ENCODE measurements at places on chromosomes 7 and 10.
A peak's percentile ranks its signal among the peaks of the same experiment; 100 is the strongest.

DNA sequence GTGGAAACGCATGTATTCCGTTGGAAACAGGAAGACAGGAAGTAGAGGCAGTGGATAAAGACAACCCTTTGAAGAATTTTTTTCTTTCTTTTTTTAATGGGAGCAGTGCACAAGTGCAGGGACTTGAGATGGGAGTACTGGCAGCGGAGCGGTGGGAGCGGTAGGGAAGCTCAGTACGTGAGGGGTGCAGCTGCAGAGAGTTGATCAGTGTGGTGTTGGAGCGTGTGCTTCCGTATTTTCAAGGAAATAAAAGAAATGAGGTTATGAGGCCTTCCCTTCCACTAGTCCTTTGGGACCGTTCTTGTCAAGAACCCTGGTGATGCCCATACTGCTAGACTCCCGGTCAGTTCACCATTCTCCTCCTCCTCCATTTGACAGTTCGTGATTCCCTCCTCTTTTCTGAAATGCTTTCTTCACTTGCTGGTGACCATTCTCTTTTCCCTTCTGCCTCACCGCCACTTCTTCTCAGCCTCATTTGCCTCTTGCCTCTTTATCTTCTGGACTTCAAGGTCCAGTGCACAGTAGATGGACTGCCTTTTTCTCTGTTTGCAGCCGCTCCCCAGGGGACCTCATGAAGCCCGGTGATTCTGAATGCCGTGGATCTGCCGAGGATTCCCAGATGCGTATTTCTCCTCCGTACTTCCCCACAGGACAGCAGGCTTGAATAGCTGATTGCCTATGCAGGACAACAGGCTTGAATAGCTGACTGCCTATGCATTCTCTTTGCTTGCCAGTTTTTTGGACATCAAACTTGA lies 39.1 kb upstream of the TMEM236 start:
- DNase-seq, result no peak

GRCh38 chr7:47836503-47837202 lies 111.6 kb downstream of the PKD1L1 start:
- DNase-seq, result no peak

- no peak for DNase-seq
These were observed 85.5 kb downstream of the FAS start for GRCh38 chr10:89076120-89076519.

DNA sequence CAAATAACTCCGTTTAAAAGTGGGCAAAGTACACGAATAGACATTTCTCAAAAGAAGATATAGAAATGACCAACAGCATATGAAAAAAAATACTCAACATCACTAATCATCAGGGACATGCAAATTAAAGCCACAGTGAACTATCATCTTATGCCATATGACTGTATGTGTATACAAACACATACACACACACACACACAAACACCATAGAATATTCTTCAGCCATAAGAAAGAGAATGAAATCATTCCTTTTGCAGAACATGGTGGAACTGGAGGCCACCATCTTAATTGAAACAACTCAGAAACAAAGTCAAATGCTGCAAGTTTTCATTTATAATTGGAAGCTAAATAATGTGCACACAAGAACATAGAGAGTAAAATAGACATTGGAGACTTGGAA lies 1019.4 kb downstream of the KCNMA1 start:
- DNase-seq, result no peak

DNA sequence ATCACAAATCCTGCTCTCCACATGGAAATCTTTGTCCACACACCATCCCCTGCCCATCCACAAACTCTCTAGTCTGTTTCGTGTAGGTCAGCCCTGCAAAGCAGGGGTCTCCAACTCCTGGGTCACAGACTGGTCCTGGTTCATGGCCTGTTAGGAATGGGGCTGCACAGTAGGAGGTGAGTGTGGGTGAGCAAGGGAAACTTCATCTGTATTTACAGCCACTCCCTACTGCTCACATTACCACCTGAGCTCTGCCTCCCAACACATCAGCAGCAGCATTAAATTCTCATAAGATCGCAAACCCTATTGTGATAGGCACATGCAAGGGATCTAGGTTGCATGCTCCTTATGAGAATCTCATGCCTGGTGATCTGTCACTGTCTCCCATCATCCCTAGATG lies 242.1 kb downstream of the FGFR2 start:
- no peak for DNase-seq

DNA sequence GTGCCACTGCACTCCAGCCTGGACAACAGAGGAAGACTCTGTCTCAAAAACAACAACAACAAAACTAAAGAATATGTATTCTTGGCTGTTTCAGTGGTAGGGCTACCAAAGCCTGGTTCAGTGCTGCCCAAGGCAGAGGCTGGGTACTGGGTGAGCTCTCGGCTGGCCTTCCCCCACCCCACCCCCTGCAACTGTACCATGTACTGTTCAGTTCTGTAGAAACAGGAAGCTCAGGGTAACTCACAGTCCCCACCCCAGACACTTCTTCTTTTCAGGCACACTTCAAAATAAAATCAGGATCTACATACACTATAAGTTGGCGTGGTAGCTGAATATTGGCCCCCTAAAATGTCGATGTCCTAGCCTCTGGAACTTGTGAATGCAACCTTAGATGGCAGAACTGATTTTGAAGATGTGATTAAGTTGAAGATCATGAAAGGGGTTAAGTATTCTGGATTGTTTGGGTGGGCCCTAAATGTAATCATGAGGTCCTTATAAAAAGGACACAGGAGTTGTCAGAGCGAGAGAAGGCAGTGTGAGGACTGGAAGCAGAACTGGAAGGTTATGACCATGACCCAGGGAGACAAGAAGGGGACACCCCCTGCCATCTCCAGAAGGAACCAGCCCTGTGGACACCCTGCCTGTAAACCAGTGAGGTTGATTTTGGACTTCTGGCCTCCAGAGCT lies 31.2 kb downstream of the TBXAS1 start:
- peak; percentile 13 for DNase-seq

- no peak for DNase-seq
These were observed 64.0 kb upstream of the DNAJB12 start for GRCh38 chr10:72418679-72419078.

DNA sequence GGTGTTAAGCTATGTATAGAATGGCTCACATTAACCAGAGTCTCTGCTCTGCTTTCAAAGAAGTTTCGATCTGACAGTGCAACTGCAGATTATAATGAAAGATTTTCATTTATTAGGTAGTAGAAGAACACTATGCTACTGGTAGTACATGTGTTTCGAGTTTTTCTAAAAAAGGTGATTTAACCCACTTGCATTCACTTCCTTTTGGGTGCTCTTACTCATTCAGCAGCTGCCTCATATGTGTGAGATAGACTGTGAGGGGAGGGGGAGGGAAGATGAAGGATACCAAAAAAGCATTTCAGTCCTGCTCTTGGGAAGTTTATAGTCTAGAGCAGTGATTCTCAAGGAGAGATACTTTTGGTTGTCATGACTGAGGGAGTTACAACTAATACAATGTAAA lies 20.4 kb downstream of the PLEKHA8 start:
- DNase-seq, result no peak

DNA sequence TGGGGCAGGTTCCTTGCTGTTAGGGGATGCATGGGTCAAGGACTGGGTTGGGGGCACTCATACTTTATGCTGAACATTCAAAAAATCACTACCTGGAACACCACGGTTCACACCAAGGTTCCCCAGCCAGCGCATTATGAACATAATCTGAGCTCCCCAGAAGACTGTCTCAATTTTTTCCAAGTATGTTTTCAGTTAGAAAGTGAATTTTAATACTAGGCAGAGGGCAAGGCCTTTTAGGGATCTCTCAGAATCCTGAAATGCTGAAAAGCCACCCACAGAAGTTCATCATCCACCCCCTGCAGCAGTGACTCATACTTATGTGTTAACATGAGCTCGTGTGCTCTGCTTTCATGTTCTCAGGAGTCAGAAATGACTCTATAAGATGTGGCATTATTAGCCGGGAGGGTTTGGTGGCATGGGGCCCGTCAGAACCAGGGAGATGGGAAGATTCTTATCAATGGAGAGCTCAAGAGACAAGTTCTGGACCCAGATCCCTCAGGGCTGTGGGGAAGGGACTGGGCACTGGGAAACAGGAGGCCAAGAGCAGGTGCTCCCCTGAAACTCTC lies 185.2 kb upstream of the ITGB1 start:
- no peak for DNase-seq

GRCh38 chr7:41045556-41046123 lies 657.2 kb downstream of the INHBA start:
- no peak for DNase-seq

DNA sequence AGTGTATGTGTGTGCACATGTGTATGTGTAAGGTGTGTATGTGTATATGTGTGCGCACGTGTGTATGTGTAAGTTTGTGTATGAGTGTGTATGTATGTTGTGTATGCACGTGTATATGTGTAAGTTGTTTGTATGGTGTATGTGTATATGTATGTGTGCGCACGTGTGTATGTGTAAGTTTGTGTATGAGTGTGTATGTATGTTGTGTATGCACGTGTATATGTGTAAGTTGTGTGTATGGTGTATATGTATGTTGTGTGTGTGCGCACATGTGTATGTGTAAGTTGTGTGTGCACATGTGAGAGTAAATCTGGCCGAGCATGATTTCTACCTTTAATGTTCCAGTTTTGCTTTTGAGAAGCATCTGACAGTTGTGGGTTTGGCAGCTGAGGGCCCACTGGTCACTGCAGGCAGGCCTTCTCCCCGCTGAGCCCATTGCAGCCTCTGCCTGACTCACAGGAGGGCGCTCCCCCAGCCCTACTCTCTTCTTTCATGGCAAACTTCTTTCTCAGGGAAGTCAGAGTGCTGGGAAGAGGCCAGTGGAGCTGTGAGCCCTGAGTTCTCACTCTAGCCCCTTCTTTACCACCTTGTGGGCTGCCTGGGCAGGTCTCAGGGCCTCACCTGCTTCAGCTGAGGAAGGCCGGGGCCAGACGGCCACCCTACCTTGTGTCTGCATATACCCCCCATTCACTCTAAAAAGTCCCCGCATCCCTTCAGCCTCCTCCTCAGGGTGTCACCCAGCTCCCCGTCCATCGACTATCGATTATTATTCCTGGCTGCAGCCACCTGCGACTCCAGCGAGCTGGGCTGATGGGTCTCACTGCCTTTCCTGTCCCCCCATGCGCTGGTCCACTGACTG lies 11.2 kb downstream of the WDR86 start:
- no peak for DNase-seq

GRCh38 chr10:29740981-29741545 lies 106.3 kb upstream of the SVIL start:
- DNase-seq, result no peak

- no peak for DNase-seq
These were observed 52.3 kb upstream of the EN2 start for GRCh38 chr7:155405399-155406318.

DNA sequence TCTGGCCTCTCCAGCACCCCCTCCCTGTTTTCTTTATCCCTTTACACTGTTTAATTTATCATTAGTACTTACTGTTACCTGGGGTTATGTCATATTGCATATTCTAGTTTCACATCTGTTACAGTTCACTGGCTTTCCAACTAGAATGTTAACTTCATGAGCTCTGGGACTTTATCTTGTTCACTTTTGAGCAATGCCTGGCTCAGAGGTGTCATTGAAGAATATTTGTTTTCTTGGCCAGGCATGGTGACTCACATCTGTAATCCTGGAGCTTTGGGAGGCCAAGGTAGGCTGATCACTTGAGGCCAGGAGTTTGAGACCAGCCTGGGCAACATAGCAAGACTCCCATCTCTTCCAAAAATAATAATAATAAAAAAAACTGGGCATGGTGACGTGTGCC lies 40.7 kb downstream of the LRGUK start:
- DNase-seq, result no peak

- no peak for DNase-seq
These were observed 139.4 kb upstream of the AGR3 start for GRCh38 chr7:17021205-17021604.

GRCh38 chr10:68562661-68563570 lies 2.8 kb downstream of the TET1 start:
- DNase-seq, result no peak

GRCh38 chr7:42219447-42219846 lies 17.6 kb downstream of the GLI3 start:
- no peak for DNase-seq

DNA sequence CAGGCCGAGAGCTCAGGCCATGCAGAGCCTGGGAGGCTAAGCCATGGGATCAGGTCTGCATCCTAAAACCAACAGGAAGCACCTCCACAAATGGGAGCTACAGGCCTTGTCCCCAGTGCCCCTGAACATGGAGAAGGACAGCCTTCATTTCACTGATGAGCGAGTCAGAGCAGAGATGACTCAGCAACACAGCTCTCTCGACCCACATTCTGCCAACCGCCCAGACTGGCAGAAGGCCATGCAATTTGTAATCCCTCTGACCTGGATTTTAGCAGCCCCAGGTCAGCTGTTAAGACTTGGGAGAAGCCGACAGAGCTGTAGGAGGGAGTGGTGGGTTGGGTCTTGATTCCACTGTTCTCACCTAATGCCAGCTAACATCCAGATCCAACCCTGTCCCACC lies 25.5 kb downstream of the VOPP1 start:
- no peak for DNase-seq

- no peak for DNase-seq
These were observed 734 bp downstream of the CHST3 start for GRCh38 chr10:71964743-71965515.

GRCh38 chr10:64426745-64427144 lies 905.5 kb downstream of the REEP3 start:
- no peak for DNase-seq
